ENCODE measurements at places on chromosomes 16 and 17.

GRCh38 chr17:51056813-51057510 is 63.7 kb downstream of the SPAG9 start:
- DNase-seq, result no peak

DNA sequence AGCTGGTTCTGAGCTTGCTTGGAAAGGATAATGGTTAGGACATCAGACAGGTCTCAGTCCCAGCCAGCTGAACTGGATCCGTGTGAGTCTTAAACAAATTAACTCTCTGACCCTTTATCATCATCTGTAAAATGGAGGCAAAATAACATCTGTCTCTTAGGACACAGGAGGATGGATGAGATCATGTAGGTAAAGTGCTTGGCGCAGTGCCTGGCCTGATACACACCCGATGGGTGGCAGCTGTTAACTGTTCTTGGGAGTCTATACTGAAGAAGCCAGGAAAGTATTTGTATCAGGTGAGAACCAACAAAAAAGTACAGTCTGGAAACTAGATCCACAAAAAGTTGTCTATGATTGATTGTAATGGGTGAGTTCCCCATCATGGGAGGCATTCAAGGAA is 188.6 kb downstream of the C16orf78 start:
- DNase-seq, result no peak

GRCh38 chr16:12629271-12629670 is 174.4 kb downstream of the CPPED1 start:
- DNase-seq, result no peak

DNA sequence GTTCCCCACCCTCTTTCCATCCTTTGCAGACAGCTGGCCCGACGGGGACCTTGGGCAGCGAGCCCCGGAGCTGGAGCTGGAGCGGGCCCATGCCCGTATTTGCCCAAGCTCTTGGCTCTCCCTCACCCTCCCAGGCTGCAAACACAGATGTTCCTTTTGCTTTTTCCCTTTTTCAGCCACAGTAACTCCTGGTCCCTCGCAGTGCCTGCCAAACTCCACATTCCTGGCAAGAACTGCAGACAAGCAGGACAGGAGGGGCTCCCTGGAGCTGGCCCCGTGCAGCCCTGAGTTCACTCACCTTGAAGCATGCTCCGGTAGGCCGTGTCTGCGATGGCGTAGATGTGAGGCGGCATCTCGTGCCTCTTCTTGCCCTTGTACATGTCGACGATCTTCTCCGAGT is 33.9 kb downstream of the MYH11 start:
- DNase-seq, result peak; percentile 56

DNA sequence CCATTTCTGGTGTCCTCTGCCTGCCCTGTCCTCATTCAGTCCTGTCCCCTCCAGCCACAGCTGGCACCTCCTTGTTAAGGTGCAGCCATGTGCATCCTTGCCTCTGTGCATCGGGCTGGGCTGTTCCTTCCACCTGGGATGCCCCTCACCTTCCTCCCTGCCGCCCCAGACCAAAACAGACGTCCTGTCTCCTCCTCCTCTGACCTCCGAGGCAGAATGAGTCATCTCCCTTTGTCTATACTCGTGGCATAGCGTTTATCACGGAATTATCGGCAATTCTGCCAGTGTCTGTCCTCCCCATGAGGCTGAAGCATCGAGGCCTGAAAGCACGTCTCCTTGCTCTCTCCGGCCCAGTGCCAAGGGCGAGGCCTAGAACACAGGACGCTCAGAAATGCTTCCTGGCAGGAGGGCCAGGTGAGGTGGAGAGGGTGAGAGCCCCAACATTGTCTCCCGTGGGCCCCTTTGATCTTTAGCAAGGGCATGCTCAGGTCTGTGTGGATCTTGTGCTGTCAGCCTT is 4.6 kb downstream of the RAI1 start:
- DNase-seq, result no peak

DNA sequence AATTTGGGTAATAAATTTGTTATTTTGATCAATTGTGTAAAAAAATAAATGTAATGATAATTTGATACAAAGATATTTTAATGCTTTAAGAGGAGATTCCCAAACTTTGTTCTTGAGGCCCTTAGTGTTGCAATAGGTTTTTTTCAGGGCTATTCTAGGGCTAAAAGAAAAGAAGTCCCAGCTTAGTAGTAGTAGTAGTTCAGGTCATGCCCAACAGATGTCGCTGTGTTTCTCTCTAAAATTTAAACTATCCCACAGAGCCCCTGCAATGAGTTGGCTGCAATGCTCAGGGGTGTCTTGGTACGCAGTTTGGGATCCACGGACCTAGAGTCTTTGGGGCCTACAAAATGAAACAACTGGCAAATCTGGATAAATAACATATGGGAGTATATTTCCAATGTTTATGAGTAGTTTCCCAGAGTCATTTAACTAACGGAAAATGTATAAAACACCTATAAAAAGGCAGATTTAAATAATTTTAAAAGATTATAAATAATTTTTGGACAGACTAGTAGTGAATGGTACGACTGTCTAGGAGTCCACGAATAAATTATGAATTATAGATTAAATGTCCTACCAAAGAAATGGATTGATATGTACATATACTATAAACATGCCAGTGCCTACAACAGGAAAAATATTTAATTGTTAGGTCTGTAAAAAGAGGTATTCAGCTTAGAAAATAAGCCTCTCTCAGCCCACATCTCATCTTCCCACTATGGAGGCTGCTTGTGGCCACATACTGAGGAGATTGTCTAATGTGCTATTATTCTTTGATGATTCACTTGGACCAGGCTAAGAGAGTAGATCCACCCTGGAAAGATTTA is 228.5 kb upstream of the PMFBP1 start:
- DNase-seq, result no peak

- DNase-seq, result no peak
Measured at GRCh38 chr16:46583036-46583435, 38.1 kb downstream of the SHCBP1 start.

DNA sequence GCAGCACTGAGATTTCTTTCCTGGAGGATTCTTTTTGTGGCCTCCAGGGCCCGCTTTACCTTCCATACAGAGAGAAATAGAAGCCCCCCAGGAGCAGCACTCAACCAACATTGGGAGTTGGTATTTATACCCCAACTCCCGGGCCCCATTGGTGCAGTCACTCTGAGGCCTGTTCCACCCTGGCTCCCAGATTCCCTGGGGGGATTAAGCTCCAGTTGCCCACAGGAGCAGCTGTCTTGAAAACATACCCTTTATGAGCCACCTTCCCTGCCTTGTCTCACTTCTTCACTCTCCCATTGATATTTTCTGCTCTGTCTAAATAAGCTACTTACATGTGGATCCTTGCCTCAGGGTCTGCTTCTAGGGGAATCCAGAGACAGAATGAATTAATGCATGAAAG is 167.8 kb downstream of the KATNIP start:
- no peak for DNase-seq

- DNase-seq, result no peak
Measured at GRCh38 chr17:62673614-62674362, 46.3 kb downstream of the MRC2 start.

DNA sequence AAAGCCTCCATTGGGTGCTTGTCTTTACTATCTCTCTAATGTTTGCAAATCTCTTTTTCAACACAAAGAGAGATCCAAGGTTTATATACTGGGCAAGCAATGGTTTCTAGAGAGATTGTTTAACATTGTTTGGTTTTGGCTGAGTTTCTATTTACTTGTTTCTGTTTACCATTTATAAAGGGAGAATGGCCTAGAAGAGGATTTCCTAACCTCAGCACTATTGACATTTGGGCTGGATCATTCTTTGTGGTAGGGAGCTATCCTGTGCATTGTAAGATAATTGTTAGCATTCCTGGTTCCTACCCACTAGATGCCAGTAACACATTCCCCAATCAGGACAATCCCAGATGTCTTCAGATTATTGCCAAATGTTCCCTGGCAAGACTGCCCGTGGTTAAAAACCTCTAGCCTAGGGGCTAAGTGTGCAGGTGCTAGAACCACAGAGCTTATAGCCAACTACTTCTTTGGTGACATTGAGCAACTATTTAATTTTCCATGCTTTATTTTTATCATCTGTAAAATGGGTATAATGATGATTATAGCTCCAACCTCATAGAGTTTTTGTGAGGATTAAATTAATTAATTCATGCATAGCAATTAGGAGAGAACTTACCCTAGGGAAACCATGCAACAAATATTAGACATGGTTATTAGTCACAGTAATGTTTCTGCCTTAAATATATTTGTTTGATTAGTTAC is 413.9 kb upstream of the MAF start:
- DNase-seq, result no peak

DNA sequence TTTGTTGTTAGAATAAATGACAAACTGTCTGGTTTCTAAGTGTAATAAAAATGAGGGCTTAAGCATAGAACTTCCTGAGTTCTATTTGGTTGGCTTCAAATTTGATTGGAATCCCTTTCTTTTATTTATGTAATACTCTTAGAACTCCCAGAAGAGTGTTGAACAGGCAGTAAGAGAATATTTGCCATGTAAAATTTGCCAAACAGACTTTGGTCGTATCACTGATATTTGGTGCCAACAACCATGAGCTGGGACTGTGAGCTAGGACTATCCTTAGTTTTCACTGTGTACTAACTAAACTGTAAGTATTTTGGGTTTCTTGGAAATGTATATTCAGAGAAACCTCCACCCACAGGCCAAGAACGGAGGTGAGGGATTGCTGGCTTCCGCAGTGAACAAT is 971.2 kb upstream of the SOX9 start:
- DNase-seq, result no peak

DNA sequence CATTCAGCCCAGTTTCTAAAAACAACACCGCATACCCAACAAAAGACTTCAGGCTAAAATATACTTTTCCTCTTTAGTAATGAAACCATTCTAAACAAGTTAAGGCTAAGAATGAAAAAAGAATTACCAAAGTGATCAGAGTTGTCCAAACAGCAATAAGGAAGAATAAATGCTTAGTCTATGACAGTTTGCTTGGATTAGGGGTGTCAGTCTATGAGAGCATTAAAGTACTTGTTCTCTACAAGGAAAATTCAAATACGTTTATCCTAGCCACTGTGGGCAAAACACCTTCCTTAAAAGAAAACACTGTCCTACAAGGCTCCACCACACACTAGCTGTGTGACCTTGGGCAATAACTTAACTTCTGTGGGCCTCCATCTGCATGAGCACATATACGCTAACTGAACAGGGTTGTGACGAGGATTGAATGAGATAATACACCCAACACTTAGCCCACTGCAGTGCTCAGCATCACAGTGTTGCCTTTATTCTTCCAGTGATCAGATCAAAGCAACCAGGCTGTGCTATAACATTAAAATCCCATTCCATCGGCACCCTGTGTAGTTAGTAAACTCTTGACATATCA is 53.6 kb downstream of the TEX2 start:
- no peak for DNase-seq

DNA sequence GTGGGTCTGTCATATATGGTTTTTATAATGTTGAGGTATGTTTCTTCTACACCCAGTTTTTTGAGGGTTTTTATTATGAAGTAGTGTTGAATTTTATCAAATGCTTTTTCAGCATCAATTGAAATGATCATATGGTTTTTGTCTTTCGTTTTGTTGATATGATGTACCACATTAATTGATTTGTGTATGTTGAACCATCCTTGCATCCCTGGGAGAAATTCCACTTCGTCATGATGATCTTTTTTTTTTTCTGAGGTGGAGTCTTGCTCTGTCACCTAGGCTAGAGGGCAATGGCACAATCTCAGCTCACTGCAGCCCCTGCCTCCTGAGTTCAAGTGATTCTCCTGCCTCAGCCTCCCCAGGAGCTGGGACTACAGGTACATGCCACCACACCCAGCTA is 14.0 kb upstream of the TMEM219 start:
- no peak for DNase-seq

- DNase-seq, result no peak
Measured at GRCh38 chr17:82065193-82065637, 389 bp downstream of the DUS1L start.

- peak; percentile 13 for DNase-seq
Measured at GRCh38 chr17:32111141-32111771, 31.0 kb upstream of the RHOT1 start.

- DNase-seq, result no peak
Measured at GRCh38 chr16:14151256-14152030, 80.3 kb downstream of the MRTFB start.

GRCh38 chr17:38511150-38512108 is 83.2 kb downstream of the ARHGAP23 start:
- no peak for DNase-seq

GRCh38 chr16:47142486-47142820 is 1.3 kb downstream of the NETO2 start:
- DNase-seq, result no peak

- DNase-seq, result no peak
Measured at GRCh38 chr17:28950752-28951427, 428 bp downstream of the PHF12 start.

- DNase-seq, result no peak
Measured at GRCh38 chr16:74841904-74842303, 67.3 kb upstream of the FA2H start.

DNA sequence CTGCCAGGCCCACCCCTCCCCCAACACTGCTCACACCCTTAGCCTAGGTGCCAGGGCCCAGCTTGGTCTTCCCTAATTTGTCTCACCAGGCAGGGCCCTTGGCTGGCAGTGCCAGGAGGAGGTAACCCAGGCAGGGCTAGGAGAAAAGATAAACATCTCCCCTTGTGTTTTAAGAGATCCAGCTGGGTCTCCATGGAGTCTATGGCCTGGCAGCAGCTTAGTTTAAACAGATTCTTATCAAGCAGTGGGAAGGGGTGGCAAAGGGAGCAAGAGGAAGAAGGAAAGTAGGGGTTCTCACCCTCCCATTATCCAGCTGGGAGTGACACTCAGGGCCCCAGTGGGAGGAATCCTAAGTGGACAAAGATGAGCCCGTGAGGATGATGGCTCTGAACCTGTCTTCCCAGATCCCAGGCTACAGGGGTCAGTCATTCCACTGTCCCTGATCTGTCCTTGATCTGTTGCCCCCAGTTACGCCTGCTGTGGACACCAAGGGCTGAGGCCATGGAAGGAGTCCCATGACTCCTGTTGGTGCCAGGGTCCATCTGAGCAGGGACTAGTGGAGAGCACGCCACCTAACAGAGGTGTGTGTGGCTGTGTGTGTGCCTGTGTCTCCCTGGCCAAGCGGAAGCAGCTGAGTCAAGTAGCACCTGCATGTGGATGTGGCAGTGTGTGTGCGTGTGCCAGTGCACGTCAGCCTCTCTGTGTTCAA is 47.4 kb upstream of the MEIOC start:
- no peak for DNase-seq

DNA sequence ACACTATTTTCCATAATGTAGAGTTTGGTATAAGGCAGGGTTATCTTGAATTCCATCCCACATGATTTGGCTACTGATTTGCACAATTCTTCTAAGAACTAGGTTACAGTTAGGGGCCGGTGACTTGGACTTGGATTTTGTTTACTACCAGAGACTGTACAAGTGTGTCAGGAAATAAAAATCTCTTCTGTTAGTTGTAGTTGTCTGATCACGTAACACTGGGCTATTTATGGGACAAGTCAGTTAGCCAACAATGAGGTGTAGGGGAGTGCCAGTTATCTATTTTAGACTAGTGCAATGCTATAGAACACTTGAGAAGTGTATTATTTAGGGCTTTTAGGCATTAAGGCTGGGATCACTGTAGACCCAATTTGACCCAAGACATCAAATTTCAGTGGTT is 39.7 kb upstream of the GHDC start:
- DNase-seq, result no peak
